M059J (cell line): ENCODE measurements at places on chromosomes 4 and X. TPM values are rescaled to one million over a fixed set of nuclear protein-coding genes. Genes with fewer than 3 reads are reported as not detected.

The LONRF3 gene
- total RNA-seq = 5.6 and 8.7 TPM in 2 replicates

The UCP1 gene
- total RNA-seq = not detected in 2 replicates

The REPS2 gene
- 2.2 and 3.3 TPM in 2 replicates for total RNA-seq

The SFRP2 gene
- 11.1 and 11.9 TPM in 2 replicates for total RNA-seq

The VSIG4 gene
- not detected in 2 replicates for total RNA-seq

The EREG gene
- total RNA-seq = 1.6 and 2.0 TPM in 2 replicates

The LINC00632 gene
- 20.7 and 22.6 TPM in 2 replicates for total RNA-seq

The DCX gene
- not detected in 2 replicates for total RNA-seq

The CLCN4 gene
- total RNA-seq = 1.7 and 3.0 TPM in 2 replicates

The IQSEC2 gene
- 18.8 and 20.4 TPM in 2 replicates for total RNA-seq

The MAGEB10 gene
- 0.10 TPM in 1 of 2 replicates, not detected in the other for total RNA-seq

The GALNT7 gene
- 23.8 and 37.6 TPM in 2 replicates for total RNA-seq

The SLC6A8 gene
- total RNA-seq = 13.6 and 24.5 TPM in 2 replicates

The DRP2 gene
- 0.42 and 0.44 TPM in 2 replicates for total RNA-seq

The RS1 gene
- not detected in 2 replicates for total RNA-seq

The MTCP1 gene
- total RNA-seq = 3.8 and 11.6 TPM in 2 replicates

The MND1 gene
- total RNA-seq = 9.2 and 18.4 TPM in 2 replicates

The PCDH7 gene
- 0.66 and 1.0 TPM in 2 replicates for total RNA-seq

The PLAC1 gene
- 0.37 TPM in 1 of 2 replicates, not detected in the other for total RNA-seq

The BCORL1 gene
- total RNA-seq = 1.7 and 4.0 TPM in 2 replicates

The NWD2 gene
- not detected in 2 replicates for total RNA-seq

The WDR17 gene
- total RNA-seq = 0.86 and 1.1 TPM in 2 replicates

The PABPC1L2B gene
- total RNA-seq = not detected in 2 replicates

The NDNF gene
- total RNA-seq = 0.37 TPM in 1 of 2 replicates, not detected in the other

The HSD17B13 gene
- total RNA-seq = 0.10 TPM in 1 of 2 replicates, not detected in the other

The CXCL3 gene
- total RNA-seq = 0.81 and 6.3 TPM in 2 replicates

The IDUA gene
- total RNA-seq = 3.4 and 11.9 TPM in 2 replicates

The TFDP3 gene
- total RNA-seq = not detected in 2 replicates

The OFD1 gene
- total RNA-seq = 7.2 and 12.9 TPM in 2 replicates

The GABRA4 gene
- 0.05 and 0.07 TPM in 2 replicates for total RNA-seq

The WNK3 gene
- 3.1 and 3.6 TPM in 2 replicates for total RNA-seq

The EGFL6 gene
- total RNA-seq = not detected in 2 replicates

The VEGFC gene
- total RNA-seq = 54.5 and 80.4 TPM in 2 replicates

The TCP11X2 gene
- not detected in 2 replicates for total RNA-seq

The CXXC4 gene
- not detected in 2 replicates for total RNA-seq

The PNPLA4 gene
- total RNA-seq = 10.3 and 15.1 TPM in 2 replicates

The TMPRSS11D gene
- not detected in 2 replicates for total RNA-seq

The FAM9B gene
- not detected in 2 replicates for total RNA-seq

The YY2 gene
- total RNA-seq = 0.54 and 1.1 TPM in 2 replicates

The SLC7A11 gene
- total RNA-seq = 7.8 and 9.2 TPM in 2 replicates

The RTL5 gene
- 0.12 and 0.39 TPM in 2 replicates for total RNA-seq

The TEX13D gene
- not detected in 2 replicates for total RNA-seq

The UGT2B17 gene
- 0.22 and 1.2 TPM in 2 replicates for total RNA-seq

The SCML1 gene
- total RNA-seq = 10.3 and 16.7 TPM in 2 replicates

The DCAF8L2 gene
- 0.17 and 2.1 TPM in 2 replicates for total RNA-seq

The PLAC8 gene
- 122 and 240 TPM in 2 replicates for total RNA-seq

The CHRDL1 gene
- 177 and 249 TPM in 2 replicates for total RNA-seq

The ATP6AP1 gene
- 123 and 144 TPM in 2 replicates for total RNA-seq

The UGT2A1 gene
- total RNA-seq = not detected in 2 replicates

The IBSP gene
- total RNA-seq = not detected in 2 replicates

The ASB9 gene
- total RNA-seq = 8.2 and 16.0 TPM in 2 replicates

The GCNA gene
- total RNA-seq = 0.20 and 1.0 TPM in 2 replicates

The ERVMER34-1 gene
- not detected in 2 replicates for total RNA-seq
